Inflammatory macrophage treated with lipopolysaccharide for 1 hour (primary cell): ENCODE measurements at places on chromosomes 7 and 10.

GRCh38 chr10:100728928-100729861 lies 16.2 kb upstream of the PAX2 start:
- no peak for DNase-seq

DNA sequence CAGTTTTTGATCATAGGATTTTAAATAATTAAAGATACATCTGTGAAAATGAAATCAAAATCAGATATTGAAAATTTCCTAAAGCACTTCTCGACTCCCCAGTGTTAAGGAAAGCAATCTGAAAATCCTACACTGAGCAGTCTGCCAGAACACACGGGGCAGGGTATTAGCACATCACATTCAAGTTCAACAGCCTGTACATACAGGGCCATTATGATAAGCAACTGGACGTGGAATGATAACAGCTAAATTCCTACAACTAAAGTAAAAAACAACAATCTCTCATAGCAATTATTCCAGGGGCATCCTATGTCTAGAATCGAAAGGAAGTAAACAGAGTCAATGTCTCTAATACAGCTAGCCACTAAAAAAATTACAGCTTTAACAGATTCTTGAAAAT lies 31.7 kb downstream of the TRDMT1 start:
- DNase-seq: no peak

- DNase-seq: no peak
Observed at GRCh38 chr7:44110719-44111635, 6.8 kb downstream of the AEBP1 start.

GRCh38 chr7:142323706-142324105 lies 65.8 kb upstream of the PRSS58 start:
- no peak for DNase-seq

DNA sequence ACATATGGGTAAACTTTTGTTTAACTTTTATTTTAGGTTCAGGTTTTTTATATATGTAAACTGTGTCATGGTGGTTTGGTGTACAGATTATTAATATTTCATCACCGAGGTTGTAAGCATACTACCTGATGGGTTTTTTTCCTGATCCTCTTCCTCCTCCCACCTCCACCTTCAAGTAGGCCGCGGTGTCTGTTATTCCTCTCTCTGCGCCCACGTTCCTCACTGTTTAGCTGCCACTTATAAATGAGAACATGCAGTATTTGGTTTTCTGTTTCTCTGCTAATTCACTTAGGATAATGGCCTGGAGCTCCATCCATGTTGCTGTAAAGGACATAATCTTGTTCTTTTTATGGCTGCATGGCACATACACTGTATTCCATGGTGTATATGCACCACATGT lies 1000.0 kb upstream of the CELF2 start:
- DNase-seq: no peak
